ENCODE measurements at places on chromosomes 3 and 15.

DNA sequence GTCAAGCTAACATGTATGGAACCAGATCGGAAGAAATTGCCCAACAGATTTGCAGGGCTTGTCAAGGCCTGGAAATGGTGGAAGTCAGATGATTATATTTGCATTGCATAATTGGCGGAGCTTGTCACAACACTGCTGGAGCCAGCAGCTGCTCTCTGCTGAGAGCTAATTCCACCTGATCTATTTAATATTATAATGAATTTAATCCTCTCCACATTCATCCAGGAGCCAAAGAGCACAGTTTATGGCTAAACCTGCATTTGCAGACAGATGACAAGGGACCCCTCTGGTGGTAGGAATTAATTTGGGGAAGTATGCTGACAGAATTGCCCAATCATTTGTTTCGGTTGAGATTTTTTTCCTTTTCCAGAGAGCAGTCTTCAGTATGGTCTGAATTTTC, 730.2 kb downstream of the TUSC7 start:
- DNase-seq = peak; percentile 40

DNA sequence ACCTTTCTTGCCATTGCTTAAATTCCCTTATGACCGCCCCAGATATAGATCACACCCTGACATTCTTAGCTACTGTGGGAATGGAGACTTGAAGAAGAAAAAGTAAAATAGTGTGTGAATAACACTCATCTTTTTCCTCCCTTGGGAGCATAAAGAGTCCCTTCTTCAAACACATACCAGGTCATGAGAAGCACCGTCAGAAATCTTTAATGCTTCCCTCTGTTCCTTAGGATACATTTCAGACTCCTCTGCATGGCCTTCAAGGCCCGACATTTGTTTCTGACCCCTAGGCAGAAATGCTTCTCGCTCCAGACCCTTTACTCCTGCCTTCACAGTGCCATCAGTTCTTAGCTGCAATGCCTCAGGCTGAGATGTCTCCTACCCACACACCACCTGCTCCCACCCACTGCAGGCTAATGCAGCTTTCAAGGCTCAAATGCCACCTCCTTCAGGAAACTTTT, 143.8 kb upstream of the IL12A start:
- peak; percentile 40 for DNase-seq

DNA sequence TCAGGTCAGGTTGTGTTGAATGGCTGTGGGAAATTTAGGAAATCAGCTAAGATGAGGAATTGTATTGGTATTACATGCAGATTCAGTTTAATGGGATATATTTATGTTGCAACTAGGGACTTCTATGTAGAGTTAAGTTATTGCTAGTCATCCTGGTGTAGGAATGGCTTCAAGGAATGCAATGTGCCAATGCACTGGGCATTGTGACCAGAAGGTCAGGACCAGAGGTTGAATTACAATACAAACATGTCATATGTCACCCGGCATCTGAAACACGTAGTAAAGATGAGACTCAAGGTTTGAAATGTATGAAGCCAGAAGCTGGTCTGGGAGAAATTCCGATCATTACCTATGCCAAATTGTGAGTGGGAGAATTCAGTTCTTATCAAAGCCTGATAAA, 11.7 kb upstream of the GAP43 start:
- no peak for DNase-seq

DNA sequence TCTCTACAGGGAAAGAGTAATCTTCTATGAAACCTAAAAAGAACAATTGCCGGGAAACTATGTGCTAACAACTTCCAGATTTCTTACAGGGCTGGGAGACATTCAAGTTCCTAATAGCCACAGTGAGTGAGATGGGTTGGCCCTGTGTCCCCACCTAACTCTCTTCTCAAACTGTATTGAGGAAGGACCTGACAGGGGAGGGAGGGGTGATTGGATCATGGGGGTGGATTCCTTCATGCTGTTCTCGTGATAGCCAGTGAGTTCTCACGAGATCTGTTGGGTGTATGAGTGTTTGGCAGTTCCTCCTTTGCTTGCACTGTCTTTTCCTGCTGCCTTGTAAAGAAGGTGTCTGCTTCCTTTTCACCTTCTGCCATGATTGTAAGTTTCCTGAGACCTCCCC, 958.7 kb downstream of the AGBL1 start:
- no peak for DNase-seq

DNA sequence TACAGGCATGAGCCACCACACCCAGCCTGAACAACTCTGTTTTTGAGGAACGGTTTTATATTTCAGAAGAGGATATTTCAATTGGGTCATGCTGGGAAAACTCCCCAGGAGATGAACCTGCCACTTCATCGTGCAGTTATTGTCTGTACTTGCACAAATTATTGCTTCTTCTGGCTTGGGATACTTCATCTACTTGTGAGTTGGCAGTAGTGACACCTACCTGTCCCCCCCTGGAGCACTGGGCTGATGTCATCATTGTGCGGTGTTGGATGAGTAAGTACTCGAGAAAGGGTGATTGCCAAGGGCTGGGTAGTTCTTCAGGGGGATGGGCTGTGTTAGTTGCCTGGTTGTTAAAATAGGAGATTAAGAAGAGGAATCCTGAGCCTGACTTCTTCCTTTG, 85.1 kb upstream of the SAMMSON start:
- no peak for DNase-seq

DNA sequence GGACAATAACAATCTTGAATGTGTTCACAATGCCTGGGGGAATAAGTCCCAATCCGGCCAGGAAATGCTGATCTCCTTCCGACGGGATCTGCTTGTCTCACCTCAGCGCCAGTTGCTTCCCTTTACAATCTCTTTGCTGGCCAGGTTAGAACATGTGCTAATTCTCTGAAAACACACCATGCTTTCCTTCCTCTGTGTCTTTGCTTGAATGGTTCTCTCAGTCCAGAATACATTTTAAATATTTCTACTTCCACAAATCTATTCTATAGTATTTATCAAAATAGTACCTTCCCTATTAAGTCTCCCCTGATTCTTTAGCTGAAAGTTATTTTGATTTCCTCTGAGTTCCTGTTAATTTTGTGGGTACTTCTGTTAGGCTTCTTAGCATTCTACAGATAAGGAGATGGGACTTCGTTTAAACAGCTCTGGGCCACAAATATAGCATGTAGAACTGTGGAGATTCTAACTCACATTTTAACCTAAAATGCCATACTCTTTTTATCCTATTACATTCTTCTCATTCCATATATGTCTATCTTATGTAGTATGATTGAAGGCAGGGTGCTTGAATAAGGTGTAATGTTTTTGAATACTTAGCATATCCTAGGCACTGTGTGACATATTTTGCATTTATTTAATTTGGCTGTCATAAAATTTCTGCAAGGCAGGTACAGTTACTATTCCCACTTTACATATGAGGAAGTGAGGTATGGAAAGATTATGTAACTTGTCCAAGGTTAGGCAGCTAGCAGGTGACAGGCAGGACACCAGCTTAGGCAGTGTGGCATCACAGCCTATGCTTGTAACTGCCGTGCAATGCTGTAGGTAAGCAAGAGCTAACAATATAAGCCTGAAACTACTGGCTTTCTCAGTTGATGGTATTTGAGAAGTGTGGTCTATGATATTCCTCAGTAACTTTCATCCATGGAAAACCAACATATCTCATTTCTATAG, 299.8 kb downstream of the LPP start:
- no peak for DNase-seq

- no peak for DNase-seq
Observed at GRCh38 chr15:78446551-78446950, 8.5 kb downstream of the IREB2 start.

DNA sequence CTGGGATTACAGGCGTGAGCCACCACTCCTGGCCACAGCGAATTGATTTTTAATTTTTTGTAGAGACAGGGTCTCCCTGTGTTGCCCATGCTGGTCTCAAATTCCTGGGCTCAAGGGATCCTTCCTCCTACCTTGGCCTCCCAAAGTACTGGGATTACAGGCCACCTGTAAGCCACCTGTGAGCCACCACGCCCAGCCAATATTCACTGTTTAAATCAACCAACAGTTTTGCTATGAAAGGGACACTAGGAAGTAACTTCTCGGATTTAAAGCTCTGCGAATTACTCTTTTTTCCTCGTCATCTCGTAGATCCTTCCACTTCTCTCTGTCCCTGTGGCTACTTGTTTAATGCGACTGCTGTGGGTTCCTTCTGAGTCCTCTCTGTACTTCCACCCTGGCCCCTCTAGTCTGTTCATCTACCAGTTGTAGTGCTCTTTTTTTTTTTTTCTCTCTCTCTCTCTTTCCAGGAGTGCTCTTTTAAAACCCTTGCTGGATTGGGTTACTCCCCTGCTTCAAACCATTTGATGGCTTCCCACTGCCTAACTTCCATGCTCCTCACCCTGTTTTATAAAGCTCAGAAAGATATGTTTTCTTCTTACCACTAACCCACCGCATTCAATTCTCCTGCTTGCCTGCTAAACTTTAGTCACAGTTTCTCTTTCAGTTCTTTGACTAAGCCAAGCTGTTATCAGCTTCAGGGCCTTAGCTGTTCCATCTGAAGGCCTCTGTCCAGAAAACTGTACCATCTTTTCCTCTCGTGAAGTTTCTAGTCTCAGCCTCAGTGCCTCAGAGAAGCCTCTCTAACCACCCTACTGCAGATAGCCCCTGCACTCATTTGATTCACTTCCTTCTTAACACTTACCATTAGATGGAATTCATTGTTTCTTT, 12.4 kb downstream of the RTF1 start:
- DNase-seq = no peak

DNA sequence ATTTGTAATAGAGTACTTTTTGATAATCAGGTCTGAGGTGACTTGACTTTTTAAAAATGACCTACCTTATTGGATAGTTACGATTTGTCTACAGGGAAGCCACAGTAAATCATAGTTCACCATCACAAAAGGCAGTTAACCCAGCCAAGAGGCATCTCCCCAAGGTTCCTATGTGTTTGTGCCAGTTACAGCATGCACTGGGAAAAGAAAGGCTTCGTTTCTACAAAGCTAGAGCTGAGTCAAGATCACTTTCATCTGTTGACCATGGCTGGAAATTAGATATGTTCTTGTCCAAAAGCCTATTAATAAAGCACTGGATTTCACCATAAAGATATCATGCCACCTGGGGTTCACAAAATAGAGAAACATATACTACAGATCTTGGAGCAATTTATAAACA, 139.9 kb downstream of the GREM1 start:
- no peak for DNase-seq

DNA sequence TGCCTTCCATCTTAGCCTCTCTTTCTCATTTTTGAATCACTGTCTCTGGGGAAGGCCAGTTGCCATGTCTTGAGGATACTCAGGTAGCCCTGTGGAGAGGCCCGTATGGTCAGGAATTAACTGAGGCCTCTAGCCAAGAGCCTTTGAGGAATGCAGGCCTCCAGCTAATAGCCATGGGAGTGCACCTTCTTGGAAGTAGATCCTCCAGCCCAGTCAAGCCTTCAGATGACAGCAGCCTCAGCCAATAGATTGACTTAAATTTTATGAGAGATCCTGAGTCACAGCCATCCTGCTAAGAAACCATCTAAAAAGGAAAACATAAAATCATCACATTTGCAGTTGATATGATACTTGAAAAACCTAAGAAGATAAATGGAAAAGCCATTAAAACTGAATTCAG, 112.5 kb upstream of the BNIP2 start:
- DNase-seq = no peak

DNA sequence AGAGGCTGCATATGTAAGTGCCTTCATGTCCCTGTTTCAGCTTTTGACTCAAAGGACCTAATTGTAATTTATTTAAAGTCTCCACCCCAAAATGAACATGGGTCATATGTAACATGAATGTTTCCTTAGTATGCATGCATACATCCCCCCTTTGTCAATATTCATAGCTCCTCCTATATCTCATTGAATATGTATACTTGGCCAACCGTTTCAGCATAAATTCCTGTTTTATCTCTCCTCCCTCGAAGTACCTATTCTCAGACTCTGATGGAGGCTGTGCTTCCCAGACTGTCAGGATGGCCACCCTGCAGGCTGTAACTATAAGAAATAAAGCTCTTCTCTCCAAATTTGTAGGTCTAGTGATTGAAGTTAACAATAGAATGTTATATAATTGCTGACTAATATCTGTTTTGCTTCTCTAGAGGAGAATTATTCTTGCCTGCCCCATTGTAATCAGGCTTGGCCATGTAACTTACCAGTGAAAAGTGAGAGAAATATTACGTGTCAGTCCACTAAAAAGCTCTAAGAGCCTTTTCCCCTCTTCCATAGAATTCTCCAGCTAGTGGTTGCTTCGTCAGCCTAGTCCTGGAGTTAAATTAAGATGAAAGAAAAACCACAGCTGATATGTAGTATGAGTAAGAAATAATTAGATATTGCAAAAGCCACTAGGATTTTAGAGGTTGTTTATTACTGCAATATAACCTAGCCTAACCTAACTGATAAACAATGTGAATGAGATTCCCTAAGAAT, 245.1 kb downstream of the ZNF385D start:
- DNase-seq = peak; percentile 2

- peak; percentile 6 for DNase-seq
Observed at GRCh38 chr3:101379658-101380376, 59.4 kb upstream of the IMPG2 start.

- no peak for DNase-seq
Observed at GRCh38 chr3:133931084-133931483, 35.4 kb upstream of the RAB6B start.

GRCh38 chr3:151787626-151788025, 26.3 kb upstream of the AADAC start:
- DNase-seq = no peak

DNA sequence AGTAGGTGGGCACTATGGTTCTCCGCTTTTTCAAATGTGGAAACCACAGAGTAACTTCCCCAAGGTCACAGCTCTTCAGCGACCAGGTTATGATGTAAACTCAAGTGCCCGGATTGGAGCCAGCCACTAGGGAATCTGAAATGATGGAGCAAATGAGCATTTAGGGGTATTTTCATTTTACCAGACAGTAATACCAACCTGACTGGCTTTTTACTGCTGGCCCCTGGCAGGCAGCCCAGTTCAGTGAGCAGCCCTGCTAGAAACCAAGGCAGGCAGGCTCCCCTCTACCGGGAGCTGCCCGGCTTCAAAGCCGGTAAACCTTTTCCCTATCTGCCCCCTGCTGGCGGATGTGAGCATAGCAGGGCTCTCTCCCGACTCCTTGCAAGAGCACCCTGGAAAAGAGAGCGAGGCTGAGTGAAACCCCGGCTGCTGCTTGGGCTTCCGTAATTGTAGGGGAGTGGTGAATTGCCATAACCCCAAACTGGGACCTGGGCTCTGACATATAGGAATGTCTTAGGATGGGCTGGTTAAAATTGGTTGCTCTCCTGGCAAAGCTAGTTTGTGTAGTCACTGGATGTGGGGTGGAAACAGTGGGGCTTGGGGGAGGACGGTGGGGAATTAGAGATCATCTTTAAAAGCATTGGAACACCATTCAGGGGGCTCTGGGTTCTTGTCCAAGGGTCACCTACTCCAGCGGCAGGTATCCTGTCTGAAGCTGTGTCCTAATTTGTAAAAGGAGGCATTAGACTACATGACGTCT, 98.0 kb upstream of the TNFAIP8L3 start:
- DNase-seq = peak; percentile 83

- DNase-seq = no peak
Observed at GRCh38 chr15:101058735-101059134, 139.6 kb downstream of the LRRK1 start.

GRCh38 chr3:112779558-112780480, 66.8 kb downstream of the CD200R1L start:
- peak; percentile 18 for DNase-seq

Measured in EH (cell line).